ENCODE measurements at places on chromosomes 6 and 20.

DNA sequence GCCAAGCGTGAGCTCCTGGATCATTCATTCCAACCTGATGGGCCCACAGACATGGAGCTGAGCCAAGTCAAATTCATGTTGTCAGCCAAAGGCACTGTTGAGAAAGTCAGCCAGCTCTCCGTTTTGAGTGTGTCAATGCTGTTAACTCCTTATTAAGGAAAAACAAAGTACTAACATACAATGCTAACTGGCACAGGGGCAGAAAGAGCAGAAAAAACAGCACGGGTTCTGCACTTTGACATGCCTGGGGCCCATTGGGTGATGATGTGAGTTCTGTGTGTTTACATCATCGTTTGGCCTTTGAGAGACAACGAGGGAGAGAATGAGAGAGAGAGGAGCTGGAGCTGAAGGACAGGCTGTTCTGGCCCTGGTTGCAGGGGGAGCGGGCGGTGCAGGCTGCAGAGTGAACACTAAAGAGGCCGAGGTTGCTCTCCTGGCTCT, 85.9 kb downstream of the SMOC2 start:
- DNase-seq, result no peak

- DNase-seq, result no peak
Observed at GRCh38 chr6:158020272-158020711, 38.6 kb downstream of the SYNJ2 start.

DNA sequence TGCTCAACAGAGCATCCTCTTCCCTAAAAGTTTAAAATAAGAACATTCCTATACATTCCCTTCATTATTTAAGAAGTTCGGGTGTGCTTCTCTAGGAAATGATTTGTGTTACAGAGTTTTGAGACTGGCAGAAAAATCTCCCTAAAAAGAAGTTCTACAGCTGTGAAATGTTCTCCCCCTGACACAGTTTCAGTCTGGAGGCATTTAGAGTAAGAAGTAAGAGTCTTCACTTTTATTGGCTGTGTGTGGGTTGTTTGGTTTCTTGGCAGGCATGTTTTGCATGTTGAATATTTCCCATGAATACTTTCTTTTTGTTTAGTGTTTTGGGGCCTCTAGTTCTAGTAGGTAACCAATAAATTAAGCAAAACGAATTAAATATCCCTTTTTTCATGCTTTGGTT, 195.9 kb downstream of the TENT5A start:
- no peak for DNase-seq

DNA sequence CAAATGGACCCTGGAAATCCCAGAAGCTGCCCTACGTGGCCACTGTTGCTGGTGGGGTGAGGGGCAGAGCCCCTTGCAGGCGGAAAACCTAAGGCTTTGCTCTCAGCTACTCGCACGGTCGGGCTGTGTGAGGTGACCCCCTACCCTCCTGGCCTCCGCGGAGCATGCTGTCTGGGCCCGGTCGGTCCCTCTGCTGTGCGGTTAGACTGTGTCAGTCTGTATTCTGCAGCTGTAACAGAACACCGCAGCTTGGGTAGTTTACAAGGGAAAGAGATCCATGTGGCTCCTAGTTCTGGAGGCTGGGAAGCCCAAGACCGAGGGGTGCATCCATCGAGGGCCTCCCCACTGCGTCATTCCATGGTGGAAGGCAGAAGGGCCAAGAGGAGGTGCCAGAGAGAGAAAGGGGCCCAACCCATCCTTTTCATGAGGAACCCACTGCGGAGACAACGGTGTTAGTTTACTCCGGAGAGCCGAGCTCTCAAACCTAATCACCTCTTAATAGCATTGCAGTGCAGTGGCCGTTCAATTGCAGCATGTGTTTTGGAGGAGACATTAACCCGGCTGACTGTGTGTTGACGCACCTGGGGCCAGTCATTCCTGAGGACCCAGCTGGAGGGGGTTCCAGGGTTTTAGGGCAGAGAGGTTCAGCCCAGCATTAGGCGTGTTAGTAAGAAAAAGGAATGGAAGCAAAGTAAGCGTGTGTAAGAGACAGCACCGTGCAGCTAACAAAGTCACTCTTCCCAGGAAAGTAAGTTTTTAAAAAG, 18.3 kb downstream of the COL9A3 start:
- DNase-seq, result no peak

GRCh38 chr6:76026101-76026500, 46.4 kb downstream of the IMPG1 start:
- DNase-seq, result no peak

- no peak for DNase-seq
Observed at GRCh38 chr6:106648651-106649308, 19.4 kb downstream of the QRSL1 start.

DNA sequence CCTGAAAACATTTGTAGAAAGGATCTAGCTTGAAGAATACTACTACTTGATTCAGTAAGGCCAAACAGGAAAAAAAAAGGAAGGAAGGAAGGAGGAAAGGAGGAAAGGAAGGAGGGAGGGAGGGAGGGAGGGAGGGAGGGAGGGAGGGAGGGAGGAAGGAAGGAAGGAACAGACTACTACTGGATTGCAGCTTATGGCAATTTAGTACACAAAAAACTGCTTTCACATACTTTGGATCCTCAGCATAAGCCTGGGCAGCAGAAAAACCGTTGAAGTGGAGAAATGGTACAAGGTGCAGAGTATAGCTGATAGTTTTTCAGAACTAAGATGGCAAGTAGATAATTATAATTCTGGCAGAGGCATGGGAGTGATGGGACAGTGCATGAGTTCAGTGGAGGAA, 201.6 kb downstream of the BTBD9 start:
- DNase-seq, result no peak
